ENCODE measurements at places on chromosomes 7 and 10.

DNA sequence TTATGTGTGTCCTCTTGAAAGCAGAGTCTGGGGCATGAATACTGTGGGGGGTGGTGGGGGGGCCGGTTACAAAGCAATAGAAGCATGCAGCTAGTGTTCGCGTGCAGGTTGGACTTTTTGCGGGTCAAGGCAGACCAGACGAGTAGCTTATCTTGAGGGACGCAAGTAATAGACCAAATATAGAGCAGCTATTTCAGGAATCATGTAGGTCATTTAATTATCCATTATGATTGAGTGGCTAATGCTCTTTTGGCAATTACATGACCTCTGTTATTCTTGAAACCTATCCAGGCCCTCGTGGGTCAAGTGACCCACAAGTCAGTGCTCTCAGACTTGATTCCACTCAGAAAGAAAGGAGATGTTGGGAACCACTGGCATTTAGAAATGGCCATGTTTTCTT lies 93.0 kb downstream of the BTRC start:
- DNase-seq = no peak

DNA sequence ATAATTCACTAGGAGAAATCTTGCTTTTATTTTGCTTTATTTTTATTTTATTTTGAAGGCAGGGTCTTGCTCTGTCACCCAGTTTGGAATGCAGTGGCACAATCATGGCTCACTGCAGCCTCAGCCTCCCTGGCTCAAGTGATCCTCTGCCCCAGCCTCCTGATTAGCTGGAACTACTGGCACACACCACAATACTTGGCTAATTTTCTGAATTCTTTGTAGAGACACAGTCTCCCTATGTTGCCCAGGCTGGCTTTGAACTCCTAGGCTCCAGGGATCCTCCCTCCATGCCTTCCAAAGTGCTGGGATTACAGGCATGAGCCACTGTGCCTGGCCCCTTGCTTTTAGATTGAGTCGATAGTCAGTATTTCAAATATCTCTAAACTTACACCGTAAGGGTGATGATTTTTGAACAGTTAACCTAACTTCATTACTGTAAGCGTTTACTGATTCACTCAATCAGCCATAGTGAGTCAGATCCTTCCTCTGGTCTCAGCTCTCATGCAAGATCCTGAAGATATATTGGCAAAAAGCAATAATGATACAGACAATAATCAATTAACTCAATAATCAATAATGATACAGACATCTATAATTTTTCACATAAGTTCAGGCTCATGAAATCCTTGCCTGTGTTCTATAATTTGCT lies 239.5 kb downstream of the KIAA1217 start:
- no peak for DNase-seq

- no peak for DNase-seq
Measured at GRCh38 chr7:111011520-111011919, 79.4 kb upstream of the LRRN3 start.

GRCh38 chr10:77358656-77359055 lies 279.0 kb downstream of the KCNMA1 start:
- no peak for DNase-seq

DNA sequence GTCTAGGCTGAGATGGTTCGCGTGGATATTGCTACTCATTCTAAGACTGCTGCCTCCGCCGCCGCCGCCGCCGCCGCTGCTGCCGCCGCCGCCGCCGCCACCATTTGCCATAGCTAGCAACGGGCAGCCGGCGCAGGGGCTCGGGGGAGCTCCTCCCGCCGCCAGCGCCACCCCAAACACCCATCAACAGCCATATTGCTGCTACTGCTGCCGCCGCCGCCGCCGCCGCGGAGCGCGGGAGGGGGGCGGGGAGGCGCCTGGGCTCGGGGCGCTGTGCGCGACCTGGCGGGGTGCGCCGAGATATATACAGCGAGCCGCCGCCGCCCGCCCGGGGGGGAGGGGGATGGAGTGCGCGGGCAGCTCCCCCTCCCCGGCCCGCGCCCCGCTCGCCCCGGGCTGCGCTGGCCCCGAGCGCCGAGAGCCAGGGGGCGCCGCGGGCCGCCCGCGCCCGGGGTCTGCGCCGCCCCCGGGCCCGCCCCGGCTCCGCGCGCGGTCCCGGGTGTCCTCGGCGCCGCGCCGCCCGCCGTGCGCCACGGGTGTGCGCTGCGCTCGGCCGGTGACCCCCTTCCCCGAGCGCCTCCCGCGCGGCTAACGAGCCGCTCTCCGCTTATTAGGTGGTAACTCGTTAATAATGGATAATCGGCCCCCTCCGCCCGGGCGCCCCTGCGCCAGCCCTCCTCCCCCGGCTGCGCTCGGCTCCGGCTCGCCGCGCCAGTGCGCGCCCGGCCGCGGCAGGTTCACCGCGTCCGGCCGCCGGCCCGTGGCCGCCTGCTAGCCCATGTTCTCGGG lies at the start of gene KCNMA1:
TSS of gene KCNMA1 (minus strand) at position 277 of the 789 bp plus-strand sequence.
- no peak for DNase-seq

GRCh38 chr7:150998341-150998740 lies 7.5 kb downstream of the NOS3 start:
- DNase-seq = no peak

DNA sequence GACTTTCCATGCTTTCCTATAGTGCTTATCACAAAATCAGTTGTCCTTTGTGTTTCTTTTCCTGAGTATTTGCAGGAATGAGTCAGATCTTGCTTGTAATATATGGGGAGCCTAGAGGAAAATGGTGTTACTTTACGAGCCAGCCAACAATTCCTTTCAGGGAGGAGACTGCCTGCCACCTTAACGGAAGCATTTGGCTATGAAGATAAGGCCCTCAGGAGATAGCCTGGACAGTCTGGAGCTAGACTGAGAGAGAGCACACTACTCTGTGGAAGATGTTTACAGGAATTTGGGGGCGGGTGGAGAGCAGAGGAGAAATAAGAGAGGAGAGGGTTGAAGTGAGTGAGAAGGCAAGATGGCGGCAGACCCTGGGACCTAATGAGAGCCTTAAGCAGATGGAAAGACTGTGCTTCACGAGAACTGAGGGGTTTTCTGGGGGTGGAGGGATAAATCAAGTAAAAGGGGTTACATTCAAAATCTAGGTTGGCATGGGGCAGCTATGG lies 126.3 kb downstream of the SNX10 start:
- DNase-seq = no peak

- no peak for DNase-seq
Measured at GRCh38 chr7:108089381-108089780, 40.8 kb downstream of the LAMB4 start.

DNA sequence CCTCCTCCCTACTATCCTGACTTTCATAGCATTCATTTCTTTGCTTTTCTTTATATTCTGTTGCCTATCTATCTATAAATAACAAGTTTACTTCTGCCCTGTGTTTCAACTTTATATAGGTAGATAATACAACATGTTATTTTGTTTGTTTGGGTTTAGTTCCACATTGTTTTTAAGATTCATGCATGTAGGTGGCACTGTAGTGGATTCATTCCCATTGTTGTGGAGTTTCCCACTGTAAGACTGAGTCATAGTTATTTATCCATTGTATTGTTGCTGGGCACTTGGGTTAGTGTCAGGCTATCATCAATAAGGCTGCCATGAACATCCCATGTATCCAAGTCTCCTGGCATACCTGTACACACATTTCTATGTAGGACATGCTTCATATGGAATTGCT lies 127.7 kb downstream of the ARHGAP22 start:
- DNase-seq = no peak

- DNase-seq = no peak
Measured at GRCh38 chr10:114262496-114262895, 23.4 kb downstream of the VWA2 start.

DNA sequence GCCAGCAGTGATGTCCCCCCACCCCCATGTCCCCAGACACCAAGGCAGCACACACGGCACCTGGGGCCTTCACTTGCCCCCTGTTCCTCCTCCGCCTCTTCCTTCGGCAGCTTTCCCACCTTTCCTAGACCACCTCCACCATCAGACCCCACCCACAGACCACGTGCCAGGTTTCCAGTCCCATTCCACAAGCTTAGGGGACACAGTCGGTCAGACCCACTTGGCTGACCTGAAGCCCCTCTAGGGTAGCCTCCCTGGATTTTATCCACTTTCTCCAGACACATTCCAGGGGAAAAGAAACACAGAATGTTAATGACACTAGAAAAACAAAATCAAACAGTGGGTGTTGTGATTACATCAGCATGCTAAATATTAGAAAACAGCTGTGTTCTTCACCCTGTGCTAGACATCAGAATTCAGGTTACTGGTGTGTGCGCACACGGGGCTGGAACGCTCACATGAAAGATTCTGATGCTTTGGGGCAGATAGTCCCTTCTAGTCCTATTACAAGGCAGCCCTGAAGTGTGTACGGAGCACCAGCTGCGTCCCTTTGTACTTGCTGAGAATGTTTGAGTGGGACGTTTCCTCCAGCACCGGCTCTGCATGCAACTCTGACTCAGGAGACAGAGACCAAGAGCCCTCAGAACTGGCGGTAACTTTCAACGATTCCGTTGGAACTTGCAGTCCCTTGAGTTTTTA lies 75.5 kb upstream of the PPP2R2D start:
- DNase-seq = no peak

DNA sequence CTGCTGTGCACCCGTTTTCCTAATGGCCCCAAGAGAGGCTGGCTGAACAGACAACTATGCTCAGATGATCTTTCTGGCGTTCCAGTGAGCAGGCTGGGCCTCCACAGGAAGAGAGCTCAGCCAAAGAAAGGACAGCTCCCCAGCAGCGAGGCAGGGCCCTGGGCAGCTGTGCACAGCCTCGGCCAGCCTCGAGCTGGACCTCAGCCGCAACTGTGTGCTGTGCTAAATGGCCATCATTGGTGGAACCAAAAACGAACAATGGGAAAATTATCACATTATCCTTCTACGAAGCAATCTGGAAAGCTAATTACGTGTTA lies 97.5 kb downstream of the CTBP2 start:
- DNase-seq = no peak

DNA sequence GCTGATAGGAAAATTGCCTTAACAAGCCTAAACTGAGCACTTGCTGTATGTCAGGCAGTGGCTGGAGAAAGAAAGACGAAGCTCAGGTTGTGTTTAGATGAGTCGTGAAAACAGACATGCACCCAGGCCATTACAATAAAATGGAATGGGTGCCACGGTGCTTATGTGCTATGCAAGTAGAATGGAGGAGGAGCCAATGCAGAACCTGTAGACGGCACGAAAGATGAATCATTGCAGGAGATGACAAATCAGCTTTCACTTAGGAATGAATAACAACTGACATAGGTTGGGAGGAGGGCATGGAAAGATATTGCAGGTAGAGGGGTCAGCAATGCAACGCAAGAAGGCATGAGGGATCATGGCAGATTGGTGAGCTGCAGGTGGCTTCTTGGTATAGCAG lies 61.2 kb upstream of the ARHGAP21 start:
- DNase-seq = no peak

DNA sequence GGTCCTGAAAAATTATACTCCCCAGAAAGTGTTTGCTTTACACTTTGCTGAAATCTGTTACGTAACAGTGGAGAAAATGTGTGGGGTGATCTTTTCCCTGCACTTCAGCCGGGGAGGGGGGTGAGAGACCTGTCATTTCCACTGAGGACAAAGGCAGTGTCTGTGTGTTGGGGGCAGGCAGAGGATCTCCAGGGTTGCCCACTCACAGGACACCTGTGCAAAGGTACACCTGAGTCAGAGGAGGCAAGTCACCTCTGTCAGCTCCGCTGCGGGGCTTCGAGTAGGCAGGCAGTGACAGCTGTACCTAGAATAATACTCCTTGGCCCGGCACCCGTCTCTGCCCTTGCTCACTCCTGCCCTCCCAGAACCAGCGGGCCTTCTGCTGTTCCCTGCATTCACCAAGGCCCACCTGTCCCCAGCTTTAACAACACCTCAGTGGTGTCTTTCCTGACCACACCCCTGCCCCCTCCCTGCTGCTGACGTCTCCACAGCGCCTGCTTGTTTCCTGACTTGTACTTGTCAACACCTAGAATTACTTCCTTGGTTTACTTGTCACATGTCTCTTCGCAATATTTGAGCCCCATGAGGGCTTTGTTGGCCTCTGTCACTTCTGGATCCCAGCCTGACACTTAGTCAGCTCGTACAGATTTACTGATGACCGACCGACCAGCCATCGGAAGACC lies 159.2 kb downstream of the NEURL1 start:
- DNase-seq = no peak

DNA sequence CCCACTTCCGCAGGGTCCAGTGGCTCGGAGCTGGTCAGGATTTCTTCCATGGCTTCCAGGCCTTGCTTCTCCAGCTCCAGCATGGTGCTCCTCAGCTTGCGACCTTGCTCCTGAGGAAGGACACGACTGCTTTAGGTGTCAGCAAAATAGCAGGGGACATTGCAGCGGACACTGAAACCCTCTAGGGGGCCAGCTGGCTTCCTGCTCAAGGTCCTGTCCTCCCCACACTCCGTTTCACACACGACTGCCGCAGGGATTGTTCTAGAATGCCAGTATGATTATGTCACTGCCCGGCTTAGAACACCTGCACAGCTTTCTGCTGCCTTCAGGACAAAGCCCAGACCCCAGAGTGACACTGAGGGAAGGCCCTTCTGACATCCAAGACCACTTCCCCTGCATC lies 65.6 kb downstream of the SCRN1 start:
- no peak for DNase-seq

GRCh38 chr10:62170732-62171131 lies 97.9 kb downstream of the RTKN2 start:
- no peak for DNase-seq

GRCh38 chr7:41573862-41574261 lies 129.0 kb downstream of the INHBA start:
- no peak for DNase-seq

GRCh38 chr10:10854725-10855124 lies 162.9 kb upstream of the CELF2 start:
- DNase-seq = no peak

GRCh38 chr7:33143996-33144718 lies 14.8 kb downstream of the BBS9 start:
- DNase-seq = no peak

- no peak for DNase-seq
Measured at GRCh38 chr7:107564553-107565298, 955 bp downstream of the DUS4L start.
